ENCODE measurements at places on chromosomes 4 and X. TPM values are rescaled to one million over a fixed set of nuclear protein-coding genes. Genes with fewer than 3 reads are reported as not detected.

The TCEANC gene
- total RNA-seq = 1.4 TPM

The C4orf36 gene
- 0.28 TPM for total RNA-seq

The CSAG1 gene
- not detected for total RNA-seq

The RS1 gene
- not detected for total RNA-seq

The CT47B1 gene
- not detected for total RNA-seq

The BMPR1B gene
- 0.90 TPM for total RNA-seq

Data from IMR-90 (cell line).